Inflammatory macrophage treated with lipopolysaccharide for 1 hour (primary cell): ENCODE measurements at places on chromosomes 7 and 10.

DNA sequence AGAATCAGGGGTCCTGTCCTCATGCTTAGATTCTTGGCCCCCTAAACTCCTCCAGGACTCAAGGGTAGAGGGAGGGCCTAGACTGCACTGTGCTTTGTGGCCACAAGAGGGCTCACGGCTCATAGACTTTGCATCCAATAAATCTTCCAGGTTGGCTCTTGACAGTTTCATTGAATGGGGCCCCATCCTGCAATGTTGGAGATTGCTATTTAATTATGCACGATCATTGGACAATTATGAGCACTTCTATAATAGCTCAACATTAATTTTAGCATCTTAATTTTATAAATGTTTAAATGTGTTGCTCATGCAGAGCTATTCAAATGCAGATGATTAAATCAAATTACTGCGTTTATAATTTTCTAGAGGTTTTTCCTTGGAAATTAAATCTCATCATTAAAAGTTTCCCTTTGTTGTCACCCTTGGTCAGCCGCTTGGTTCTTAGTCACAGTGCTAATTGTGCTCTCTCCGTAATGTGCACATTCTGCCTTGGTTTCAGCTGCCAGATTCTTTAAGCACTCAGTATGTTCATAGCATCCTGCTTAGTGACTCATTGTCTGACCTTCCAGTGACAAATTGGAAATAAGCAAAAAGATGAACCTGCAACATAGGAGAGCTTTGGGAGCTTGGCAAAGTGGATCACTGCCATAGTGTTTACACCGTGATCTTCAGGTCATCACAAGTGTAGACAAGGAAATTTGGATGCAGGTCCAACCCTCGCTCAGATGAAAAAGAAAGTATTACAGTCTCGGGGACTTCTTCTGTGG is 33.4 kb upstream of the PLPP4 start:
- DNase-seq = peak; percentile 57

DNA sequence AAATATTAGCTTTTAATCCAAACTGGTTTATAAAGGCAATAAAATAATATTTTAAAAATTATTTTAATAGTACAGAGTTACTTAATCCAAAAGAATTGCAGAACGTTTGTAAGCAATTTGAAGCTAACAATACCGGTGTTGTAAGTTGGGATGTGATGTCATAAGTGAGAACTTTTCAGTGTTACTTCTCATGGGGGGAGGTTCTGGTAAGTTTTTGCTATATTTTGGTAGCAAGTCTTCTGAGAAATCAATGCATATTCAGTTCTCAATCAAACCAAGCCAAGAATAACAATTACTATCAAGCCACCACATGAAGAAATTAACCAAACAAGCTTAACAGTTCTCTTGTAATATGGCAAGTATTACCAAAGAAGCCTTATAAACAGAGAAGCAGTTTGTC is 147.1 kb upstream of the ASAH2 start:
- DNase-seq = no peak

GRCh38 chr7:44921607-44922350 is 36.4 kb upstream of the PURB start:
- DNase-seq = peak; percentile 98

- DNase-seq = no peak
Observed at GRCh38 chr10:29443745-29444523, 155.1 kb downstream of the LYZL1 start.

DNA sequence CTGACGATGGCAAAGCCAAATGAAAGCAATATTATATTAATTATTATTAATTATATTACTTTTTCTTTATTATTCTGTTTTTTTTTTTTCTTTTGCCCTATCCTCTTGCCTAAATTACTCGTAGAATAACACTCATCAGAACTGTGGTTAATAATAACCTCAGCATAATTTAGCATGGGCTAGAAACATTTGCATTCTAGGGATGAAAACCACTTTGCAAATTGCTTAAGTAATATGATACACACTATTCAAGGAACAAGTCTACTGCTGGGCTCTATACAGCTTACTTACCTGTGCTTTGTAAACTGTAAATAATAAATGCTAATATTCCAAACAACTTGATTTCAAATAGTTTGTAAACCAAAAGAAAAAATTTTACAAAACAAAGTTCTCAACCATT is 375.8 kb downstream of the HGF start:
- no peak for DNase-seq

- no peak for DNase-seq
Observed at GRCh38 chr7:91603707-91604106, 276.8 kb downstream of the MTERF1 start.

GRCh38 chr10:119119400-119119799 is 15.5 kb downstream of the DENND10 start:
- no peak for DNase-seq

DNA sequence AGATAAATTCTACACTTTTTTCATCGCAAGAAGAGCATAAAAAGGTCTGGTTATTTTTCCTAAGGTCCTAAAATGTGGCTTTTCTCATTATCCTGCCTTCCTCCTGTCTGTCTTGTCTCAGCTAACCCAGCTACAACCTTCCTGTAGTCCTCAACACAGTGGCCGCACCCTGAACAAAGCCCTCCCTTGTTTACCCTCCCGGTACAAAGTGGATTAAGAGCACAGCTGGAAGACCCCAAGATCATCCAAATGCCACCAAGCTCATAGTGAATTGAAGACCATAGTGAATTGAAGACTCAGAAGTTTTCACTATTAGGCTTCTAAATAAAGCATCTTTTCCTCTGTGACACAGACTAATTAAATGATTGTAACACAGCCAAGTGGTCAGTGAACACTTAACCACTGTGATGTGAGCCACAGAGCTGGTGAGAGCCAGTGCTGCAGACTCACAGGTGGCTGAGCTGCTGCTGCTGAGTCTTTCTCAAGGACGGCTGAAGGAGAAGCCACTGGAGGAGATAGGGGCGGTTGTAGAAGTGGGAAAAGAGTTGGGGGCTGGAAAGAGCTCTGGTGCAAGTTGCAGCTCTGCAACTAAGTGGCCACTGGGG is 123.6 kb downstream of the ATXN7L1 start:
- no peak for DNase-seq

DNA sequence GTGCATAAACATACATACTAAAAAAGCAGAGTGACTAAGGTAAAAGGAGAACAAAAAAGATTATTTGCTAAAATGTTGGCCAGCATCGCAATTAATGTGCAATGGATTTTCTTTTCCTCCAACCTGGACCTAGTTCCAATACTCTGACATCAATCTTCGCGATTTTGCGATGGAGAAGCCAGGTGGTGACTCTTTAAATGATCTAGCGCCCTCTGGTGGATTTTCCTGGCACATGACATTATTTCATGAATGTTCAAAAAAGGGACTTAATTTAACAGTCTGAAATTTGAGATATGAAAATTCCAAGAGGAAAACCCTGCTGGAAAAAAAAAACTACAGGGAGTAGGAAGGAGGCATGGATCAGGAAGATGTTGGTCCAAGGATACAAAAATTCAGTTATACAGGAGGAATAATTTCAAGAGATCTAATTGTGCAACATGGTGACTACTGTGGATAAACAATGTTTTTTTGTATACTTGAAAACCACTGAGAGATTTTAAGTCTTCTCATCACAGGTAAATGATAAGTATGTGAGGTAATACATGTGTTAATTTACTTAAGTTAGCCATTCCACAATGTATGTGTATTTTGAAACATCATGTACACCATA is 4.3 kb upstream of the KCNMA1 start:
- peak; percentile 93 for DNase-seq

DNA sequence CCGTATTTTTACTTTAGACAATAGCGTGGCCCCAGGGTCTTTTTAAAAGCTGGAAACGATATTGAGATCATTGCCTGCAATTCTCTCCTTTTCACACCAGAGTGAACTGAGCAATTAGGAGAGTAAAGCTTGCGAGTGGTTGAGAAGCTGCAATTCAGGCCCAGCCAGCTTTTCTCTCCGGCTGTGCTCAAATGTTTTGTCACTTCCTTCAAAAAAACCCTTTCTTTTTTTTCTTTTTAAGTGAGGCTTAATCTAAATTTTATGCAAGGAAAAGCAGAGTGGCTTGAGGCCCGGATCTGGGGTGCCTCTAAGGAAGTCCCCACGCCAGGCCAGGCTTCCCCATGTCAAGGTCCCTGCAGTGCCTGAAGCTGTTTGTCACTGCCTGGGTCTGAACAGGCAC is 433.9 kb downstream of the GLRX3 start:
- no peak for DNase-seq

- no peak for DNase-seq
Observed at GRCh38 chr10:31051703-31052102, 20.0 kb upstream of the ZNF438 start.

DNA sequence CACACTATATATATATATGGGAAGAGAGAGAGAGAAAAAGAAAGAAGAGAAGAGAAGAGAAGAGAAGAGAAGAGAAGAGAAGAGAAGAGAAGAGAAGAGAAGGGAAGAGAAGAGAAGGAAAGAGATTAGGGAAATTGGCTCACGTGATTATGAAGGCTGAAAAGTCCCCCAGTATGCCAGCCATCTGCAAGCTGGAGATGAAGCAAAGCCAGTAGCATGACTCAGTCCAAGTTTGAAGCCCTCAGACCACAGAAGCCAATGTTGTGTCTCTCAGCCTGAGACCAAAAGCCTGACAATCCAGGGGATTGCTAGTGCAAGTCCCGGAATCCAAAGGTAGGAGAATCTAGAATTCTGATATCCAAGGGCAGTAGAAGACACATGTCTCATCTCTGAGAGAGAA is 206.3 kb upstream of the PRSS1 start:
- DNase-seq = peak; percentile 47

- no peak for DNase-seq
Observed at GRCh38 chr7:114439581-114439980, 25.0 kb downstream of the FOXP2 start.

DNA sequence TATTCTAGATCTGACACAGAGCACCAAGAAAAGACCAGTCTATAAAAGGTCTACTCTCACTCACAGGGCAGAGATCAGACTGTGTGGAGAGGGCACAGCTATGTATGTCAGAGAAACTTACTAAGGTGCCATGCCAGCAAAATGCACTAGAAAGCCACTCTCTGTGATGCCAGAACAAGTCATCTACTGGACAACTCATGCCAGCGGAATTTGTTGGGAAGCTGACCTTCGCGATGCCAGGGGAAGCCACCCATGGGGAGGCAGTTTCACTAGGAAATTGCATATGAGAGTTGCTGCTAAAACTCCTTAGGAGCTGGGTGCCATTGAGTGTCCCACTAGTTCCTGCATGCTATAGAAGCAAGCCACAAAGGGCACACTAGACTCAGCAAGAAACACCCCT is 58.5 kb downstream of the MICU1 start:
- DNase-seq = no peak

- no peak for DNase-seq
Observed at GRCh38 chr10:13765641-13766341, 179.0 kb downstream of the PRPF18 start.

DNA sequence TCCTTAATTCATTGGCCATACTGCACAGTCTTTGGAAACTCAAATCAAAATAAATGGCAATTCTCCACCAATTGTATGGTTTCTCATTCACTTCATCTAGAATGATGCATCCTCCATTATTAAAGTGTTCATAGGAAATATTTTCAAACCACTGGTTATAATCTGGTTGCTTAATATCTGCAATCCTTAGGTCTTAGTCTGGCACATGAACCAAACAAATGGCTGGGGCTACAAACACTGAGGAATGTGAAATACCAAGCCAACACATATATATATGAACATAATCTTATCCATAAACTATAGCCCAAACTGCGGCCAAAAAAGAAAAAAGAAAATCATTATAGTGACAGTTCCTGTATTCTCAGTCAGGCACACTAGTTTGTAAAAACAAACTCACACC is 5.7 kb upstream of the MSS51 start:
- DNase-seq = no peak

DNA sequence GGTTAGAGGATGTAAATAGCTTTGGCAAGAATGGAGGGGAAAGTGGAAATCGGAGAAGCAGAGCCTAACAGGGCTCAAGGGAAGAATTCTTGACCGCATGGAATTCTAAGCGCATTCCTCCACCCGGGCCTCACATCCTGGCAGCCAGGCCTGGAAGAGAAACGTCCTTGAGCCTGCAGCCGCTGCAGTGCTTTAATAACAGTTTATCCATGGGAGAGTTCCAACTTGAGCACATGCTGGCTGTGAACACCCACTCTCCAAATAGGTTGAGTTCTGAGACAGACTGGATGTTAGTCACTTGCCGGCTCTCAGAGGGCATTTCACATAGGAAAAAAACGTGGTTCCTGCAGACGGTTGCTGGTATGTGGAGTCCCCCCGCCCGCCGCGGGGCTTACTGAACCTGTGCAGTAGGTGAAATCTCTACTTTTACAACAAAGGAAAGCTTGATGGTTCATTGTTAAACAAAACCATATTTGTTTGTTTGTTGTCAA is 61.4 kb upstream of the STEAP1B start:
- no peak for DNase-seq

DNA sequence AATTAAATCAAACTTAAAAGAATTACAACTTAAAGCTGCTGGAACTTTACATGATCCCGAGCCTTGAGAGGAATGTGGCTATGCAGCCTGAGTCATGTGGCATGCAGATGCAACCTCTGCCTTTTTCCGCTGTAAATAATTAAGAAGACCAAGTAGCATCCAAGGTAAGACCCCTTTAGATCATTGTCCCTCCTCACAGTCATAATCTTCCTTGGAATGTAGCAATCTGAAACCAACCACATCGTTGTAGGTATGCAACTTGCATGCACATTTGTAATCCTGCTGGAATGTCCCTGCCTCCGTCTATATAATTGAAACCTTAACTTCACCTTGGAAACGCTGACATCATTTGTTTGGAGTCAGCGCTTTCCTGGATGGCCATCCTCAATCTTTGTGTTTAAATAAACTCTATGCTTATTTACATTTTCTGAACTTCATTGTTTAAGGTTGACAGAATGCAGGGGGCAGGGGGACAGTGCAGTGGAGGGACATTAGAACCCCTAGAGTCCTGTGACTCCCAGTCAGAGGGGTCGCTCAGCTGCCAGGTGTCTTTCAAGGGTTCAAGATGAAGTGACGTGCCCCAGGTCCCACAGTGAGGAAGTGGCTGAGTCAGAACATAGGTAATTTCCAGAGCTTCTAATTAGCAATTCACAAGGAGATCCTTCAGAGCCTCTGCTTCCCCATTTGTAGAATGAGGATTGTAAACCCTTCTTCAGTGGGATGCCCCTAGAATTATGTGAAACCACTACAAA is 110.7 kb downstream of the RALA start:
- peak; percentile 41 for DNase-seq

- DNase-seq = no peak
Observed at GRCh38 chr10:29332061-29332760, 43.3 kb downstream of the LYZL1 start.

DNA sequence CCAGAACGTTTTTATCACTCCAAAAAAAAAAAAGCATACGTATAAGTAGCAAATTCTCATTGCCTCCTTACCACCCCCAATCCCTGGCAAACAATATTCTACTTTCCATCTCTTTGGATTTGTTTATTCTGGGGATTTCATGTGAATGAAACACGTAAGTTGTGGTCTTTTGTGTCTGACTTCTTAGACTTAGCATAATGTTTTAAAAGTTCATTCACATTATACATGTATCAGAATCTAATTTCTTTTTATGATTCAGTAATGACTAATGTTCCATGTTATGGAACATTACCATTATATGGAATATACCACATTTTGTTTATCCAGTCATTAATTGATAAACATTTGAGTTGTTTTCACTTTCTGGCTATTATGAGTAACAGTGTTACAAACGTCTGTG is 12.5 kb upstream of the KLHL7 start:
- no peak for DNase-seq
